ENCODE measurements at places on chromosomes 2 and 18. TPM values are rescaled to one million over a fixed set of nuclear protein-coding genes. Genes with fewer than 3 reads are reported as not detected.

- DNase-seq: no peak
Measured at GRCh38 chr18:10530852-10531251, 5.0 kb downstream of the NAPG start.

GRCh38 chr18:3528231-3528630 lies 78.3 kb downstream of the TGIF1 start:
- no peak for DNase-seq

DNA sequence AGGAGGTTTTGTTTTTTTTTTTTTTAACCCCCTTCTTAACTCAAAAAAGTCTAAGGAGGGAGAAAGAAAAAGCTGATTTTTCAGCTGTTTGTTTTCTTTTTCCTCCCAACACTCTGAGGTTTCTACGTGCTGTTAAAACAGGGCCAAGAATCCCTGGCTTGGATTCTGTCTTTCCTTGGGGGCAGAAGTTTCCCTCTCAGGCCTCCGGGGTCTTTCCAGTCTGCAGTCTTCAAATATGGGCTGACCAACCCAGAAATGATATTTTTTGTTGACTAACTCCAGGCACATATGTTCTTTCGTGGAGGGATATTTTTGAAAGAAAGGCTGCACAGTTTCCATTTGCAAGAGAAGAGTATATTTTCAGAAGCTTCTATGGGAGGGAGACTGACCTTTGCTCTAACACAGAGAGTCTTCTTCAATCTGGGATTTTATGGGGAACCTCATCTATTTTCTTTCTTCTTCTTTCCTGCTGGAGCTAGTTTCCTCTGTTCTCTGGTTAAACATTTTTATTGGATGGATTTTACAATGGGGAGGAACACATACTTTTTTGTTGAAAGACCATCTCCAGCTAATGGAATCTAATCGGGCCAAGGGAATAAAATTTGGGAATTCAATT lies 93.3 kb upstream of the SPRED2 start:
- DNase-seq: no peak

DNA sequence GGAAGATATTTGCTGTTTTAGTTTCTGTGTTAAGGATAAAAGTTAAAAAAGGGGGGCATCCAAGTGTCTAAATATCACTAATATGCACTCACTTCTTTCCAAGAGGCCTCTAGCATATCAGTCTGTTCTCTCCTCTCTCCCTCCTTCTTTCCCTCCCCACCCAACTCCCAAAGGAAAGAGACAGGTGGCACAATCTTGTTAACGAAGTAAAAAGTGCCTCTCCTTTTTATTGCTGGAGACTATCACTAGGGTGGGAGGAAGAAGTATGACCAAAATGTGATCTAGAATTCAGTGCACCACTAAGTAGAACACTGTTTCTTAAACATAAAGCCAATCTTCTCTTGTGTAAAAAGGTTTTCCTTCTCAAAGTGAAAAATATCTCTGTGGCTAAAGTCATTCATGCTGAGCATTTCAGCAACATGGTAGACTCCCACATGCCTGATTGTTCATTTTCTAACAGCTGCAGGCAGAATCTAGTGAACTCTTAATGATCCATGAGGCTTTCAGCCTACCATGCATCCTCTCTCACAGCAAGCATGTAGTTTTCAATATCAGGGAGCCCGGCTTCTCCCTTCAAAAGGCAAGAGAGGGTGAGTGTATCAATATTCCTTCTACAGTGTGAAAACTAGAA lies 39.5 kb downstream of the RNU4ATAC start:
- DNase-seq: no peak

DNA sequence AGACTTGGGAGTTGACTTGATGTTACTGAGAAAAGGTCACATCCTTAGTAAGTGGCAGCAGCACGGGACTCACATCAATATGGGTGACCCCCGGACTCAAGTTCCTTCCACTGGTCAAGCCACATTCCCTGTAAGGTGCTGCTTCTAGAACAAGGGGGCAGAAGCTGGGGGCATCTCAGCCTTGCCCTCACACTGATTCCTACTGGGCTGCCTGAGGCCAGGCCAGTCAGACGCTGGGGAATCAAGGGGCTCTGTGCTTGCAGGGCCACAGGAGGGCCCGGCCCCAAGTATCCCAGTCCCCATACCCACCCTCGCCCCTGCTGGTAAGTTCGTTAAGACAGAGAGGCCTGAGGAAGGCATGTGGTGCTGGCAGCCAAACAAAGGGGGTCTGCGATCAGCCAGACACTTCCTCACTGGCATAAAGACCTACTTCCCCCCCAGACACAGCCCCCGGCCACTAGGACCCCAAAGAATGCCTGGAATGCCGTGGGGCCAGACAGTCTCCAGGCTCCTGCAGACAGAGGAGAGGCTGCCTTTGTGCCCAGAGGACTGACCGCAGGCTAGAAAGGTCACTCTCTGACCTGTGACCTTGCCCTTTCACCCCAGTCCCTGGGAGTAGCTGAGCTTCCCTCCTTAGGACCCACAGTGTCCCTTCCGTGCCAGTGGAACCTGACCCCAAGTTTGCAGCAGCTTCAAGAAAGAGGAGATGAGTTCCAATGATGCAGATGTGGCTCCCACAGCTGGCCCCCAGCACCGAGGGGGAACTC lies 83.6 kb downstream of the HS1BP3 start:
- DNase-seq: peak; percentile 36

- DNase-seq: no peak
Measured at GRCh38 chr2:55721596-55722215, 28.1 kb upstream of the PNPT1 start.

GRCh38 chr2:204261846-204262245 lies 283.4 kb upstream of the PARD3B start:
- DNase-seq: no peak

DNA sequence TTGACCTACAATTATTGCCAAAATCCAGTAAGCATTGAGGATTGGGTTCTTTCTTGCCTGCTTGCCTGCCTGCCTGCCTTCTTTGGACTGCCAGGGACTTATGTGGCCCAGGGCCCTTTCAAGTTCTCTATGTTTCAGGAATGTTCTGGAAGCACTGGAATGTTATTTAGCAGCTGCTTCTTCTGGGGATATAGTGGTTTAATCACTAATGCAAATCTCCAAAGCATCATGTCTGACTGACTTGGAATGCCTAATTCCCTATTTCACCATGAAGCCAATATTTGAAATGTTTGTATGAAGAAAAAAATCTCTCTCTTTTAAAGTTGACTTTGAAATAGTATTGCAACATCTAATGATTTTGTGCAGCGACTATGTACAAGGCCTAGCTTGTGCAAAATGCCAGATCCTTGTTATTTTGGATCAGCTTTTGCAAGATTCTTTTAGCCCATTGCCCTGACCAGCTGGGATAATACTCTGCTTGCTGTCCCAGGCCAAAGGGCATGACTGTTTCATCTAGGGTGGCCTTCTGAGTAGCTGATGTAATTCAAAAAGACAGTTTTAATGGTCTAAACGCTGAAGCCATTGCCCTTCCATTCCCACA lies 204.6 kb downstream of the RND3 start:
- DNase-seq: no peak

GRCh38 chr2:239013678-239013976 lies 165.7 kb downstream of the TWIST2 start:
- DNase-seq: peak; percentile 46

- DNase-seq: no peak
Measured at GRCh38 chr2:209965723-209966122, 36.7 kb upstream of the RPE start.

GRCh38 chr2:173235947-173236803 lies 118.5 kb upstream of the CDCA7 start:
- no peak for DNase-seq

DNA sequence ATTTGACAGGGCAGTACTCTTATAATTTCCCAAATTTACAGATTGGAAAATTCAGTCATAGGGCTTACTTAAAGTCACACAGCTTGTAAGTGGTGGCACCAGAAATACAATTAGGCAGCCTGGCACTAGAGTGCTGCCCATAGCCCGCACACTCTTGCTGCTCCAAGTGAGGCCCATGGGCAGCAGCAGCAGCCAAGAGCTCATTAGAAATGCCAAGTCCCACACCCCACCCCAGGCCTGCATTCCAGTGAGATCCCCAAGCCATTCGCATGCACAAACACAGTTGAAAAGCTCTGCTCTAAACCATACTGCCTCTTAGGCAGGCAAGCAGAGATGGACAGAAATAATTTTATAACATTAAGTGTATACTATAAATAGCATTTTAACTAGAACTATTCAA lies 379.3 kb upstream of the PKDCC start:
- no peak for DNase-seq

DNA sequence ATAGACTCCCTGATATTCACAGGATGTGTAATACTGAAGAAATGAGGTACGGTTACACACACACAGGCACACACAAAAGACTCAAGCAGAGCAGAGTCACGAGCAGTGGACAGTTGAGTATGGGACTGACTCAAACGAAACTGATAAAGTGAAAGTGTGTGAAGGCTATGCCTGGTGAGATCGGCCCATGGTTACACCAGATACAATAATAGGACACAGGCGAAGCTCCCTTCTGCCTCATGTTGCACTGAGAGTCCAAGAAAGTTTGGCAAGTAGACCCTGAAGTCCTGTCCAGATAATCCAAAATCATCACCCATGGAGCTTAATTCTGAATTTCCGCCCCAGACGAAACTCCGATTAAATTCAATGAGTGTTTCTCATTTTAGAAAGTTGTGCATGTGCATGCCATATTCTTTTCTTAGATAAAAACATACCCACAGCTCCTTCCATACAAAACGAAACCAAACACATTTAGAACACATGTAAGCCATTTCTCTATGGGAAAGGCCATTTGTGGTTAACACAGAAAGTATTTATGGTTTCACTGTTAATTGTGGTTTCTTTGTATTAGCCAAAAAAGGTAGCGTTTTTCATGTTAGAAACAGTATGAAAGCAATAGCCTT lies 567.6 kb downstream of the PLCL1 start:
- DNase-seq: peak; percentile 65

DNA sequence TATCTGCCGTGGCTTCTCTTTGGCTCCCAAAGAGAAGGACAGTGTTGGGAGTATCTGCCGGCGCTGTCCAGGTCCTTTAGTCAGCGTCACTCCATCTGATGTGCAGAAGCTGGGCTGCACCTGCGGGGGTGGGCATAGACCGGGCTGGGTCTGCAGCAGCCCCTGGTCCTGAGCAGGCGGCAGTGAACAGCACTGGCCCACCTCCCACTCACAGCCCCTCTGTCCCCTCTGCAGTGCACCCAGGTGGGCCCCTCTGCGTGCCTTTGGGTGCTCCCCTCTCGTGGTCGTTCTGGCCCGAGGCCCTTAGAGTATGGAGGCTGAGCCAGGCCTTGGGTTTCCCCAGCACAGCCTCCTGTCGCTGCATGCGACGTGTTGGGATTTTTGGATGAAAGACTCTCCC lies 95.7 kb downstream of the USP40 start:
- peak; percentile 43 for DNase-seq

DNA sequence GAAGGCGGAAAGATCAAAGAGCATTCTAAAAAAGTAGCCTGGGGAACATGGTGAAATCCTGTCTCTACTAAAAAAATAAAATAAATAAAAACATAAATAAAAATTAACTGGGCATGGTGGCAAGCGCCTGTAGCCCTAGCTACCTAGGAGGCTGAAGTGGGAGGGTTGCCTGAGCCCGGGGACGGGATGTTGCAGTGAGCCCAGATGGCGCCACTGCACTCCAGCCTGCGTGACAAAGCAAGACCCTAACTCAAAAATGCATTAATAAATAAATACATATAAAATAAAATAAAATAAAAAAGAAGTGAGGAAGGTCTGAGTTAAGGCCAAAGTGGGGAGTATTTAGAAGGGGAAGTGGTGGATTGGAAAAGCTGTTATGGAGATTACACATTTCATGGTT lies 1.3 kb upstream of the PSMD14 start:
- DNase-seq: no peak

DNA sequence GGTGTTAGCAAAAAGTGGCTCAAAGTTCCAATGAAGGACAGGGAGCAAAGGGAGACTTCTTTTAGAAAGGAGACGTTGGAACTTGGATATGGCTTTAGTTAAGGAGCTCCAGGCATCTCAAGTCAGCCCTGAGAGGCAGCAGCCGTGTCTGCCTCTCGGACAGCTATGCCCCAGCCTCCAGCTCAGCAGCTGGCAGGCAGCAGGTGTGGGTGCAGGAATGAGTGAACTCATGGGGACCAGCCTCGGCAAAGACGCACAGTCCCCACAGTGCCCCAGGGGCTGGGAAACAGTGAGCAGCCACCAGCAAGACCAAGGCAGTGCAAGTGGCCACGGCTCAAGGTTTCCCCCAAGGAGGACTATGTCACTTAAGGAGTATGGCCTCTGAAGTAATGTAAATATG lies 1.6 kb upstream of the LRRFIP1 start:
- peak; percentile 48 for DNase-seq

DNA sequence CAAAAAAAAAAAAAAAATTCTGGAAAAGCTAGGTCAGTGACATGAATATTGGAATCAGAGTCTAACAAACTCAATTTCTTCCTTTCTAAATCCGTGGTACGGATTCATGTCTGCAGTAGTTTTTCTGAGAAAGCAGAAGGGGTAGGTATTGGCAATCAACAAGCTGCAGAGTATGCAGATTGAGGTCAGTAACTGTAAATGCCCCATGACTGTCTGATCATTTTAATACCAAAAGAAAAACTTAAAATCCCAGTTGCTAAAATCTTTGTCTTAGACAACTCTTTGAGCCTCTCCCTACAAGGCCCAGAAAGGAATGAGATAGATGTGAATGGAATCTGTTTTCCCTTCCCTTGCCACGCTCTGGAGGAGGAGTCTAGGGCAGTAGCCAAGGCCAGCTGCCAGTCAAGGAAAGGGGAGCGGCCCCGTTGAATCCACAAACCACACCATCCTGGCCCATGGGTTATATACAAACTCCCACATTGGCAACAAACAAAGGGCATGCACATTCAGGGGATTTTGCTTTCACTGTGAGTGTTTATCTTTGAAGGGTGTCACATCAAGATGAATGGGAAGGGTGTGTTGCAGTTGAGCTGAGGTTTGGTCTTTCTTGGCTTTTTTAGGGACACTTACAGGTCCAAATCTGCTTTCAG lies 6.1 kb upstream of the CASP8 start:
- peak; percentile 59 for DNase-seq

- DNase-seq: peak; percentile 55
Measured at GRCh38 chr18:48917579-48918517, 32.9 kb downstream of the SMAD7 start.

MAIP1 gene
- 26.8 TPM for total RNA-seq

KIF5C gene
- total RNA-seq: 0.36 TPM

ME2 gene
- total RNA-seq: 36.2 TPM

REL gene
- total RNA-seq: 6.2 TPM

GATA6 gene
- 10.9 TPM for total RNA-seq

NTSR2 gene
- total RNA-seq: not detected

VIL1 gene
- under 0.01 TPM for total RNA-seq

RGPD4 gene
- total RNA-seq: not detected

MDH1B gene
- total RNA-seq: 2.2 TPM

LCT gene
- total RNA-seq: under 0.01 TPM

SLC14A1 gene
- total RNA-seq: 136 TPM

CELF4 gene
- not detected for total RNA-seq

ST8SIA5 gene
- under 0.01 TPM for total RNA-seq

OR6B2 gene
- not detected for total RNA-seq

NLRC4 gene
- total RNA-seq: not detected

GALNT14 gene
- total RNA-seq: not detected

GLB1L gene
- 21.0 TPM for total RNA-seq

GALNT3 gene
- 11.2 TPM for total RNA-seq

LDAH gene
- total RNA-seq: 17.4 TPM
